ENCODE measurements at places on chromosomes 1 and 21.
A peak's percentile ranks its signal among the peaks of the same experiment; 100 is the strongest.

- DNase-seq, result no peak
These were observed 5.6 kb upstream of the PTCH2 start for GRCh38 chr1:44848456-44849181.

GRCh38 chr1:203349166-203349565 lies 1.8 kb downstream of the FMOD start:
- DNase-seq, result no peak

DNA sequence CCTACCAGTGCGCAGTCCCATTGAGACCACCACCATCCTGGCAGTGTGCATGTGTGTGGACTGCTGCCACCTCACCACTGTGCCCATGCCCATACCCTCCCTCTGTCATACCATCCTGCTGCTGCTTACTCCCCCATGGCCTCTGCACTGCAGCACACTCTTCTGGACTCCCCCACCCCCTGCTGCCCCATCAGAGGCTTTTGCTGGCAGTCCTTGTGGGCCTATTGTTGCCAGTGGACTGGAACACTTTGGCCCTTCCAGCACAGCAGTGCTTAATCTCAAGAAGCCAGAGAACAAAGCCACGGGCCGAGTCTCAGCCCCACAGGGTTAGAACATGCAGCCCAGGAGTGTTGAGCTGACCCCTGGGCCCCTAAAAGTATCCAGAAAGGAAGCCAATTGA lies 41.9 kb upstream of the IVNS1ABP start:
- DNase-seq, result no peak

- no peak for DNase-seq
These were observed 2.9 kb downstream of the AJAP1 start for GRCh38 chr1:4657244-4657789.

GRCh38 chr1:67719329-67720196 lies 34.6 kb downstream of the GADD45A start:
- no peak for DNase-seq

DNA sequence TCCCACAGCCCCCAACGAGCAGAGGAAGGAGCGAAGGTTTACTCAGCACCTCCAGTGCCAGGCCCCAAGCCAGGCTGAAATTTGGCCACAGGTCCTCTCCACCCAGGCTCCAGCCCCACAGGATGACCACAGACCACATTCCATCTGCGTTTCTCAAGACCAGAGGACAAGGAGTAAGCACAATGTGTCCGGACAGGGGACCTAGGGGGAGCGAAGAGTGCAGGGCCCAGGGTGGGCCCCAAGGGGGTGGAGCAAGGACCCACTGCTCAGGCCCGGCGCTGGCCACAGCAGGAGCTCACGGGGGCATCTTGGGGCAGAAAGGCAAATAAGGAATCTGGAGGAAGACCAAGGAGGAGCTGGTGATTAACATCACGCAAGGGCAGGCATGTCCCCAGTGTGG lies 100.5 kb downstream of the NPHP4 start:
- peak; percentile 37 for DNase-seq

GRCh38 chr1:174916846-174917245 lies 82.9 kb upstream of the CACYBP start:
- DNase-seq, result no peak

DNA sequence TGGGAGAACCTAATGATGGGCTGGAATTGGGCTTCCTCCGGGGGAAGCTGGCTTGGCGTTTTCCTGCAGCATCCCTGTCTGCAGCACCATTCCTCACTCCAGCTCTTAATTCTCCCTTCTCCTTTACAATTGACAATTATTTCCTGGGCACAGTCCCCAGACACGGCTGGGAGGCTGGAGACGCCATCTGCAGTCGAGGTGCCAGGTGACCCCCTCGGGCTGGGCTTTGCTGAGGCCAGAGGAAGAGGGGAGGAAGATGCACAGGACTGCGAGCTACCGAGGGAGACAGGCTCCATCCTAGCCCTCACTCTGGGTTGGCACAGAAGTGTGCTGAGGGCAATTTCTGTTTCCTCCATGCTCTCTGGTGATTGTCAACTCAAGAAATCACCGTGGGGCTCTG lies 453.8 kb downstream of the PTPRU start:
- DNase-seq, result no peak

- no peak for DNase-seq
These were observed 183.9 kb downstream of the PTPRU start for GRCh38 chr1:29420202-29420601.

GRCh38 chr1:1802871-1803270 lies 24.6 kb upstream of the NADK start:
- no peak for DNase-seq

DNA sequence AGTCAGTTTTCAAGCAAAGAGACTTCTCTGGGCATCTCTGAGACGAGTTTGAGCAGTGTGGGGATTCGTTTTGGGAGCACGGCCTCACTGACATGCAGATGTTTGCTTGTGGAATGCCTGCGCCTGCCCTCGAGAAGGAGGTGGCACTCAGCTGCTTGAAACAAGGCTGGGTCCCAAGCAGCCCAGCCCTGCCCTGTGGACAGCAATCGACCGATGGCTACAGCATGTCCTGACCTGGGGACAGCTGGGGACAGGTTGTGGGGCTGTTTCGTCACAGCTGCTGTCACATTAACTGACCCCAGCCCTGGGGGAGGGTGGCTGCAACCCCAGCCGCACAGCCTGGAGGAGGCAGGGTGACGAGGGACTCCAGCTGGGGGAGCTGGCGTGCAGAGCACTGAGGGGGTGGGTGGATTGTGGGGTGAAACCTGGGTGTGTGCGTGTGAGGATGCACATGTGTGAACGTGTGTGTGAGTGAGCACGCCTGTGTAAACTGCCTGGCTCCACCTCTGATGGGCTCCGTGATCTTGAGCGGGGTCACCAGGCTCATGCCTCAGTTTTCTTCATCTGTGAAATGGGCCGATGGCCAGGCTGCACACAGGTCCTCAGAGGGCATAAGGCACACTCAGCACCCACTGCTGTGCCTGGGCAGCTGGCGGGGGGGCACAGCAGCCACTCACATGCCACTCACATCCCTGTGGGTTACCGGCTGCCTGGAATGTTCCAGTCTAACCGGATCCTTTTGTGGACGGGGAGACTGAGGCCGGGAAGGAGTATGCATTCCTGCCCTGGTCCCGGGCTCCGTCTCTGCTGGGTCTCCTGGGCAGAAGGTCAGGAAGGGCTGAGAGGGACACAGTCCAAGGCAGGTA lies 49.3 kb downstream of the COL18A1 start:
- no peak for DNase-seq

GRCh38 chr21:41868062-41868710 lies 11.0 kb downstream of the PRDM15 start:
- DNase-seq, result no peak
